ENCODE measurements at places on chromosomes 5 and 9.

DNA sequence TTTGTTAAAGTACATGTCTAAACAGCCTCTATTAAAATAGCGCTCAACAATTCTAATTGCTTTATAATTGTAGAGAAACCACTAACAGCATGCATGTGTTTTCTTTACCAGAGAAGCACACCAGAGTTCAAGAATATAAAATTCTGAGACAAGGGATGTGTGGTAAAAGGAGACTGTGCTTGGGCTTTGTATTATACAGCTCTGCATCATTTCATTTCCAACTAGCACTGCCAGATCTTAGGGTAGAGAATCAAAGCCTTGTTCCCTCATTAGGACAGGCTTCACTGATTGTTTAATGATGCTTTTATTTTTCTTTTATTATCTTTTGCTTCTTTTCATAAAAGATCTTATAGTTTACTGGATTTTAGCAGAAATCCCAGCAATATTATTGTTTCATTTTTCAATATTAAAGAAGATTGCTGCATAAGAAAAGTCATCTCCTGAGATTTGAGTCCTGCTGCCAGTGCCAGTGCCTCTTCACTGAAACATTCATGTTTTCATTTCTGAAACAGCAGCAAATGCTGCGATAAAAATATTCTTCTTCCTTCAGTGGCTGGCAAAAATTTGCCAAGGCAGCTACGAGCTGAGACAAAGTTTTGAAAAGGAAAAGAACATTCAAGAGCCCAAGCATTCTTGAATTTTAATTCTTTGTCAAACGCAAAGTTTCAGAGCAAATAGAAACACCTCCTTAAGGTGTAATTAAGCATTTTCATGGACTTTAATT is 491.0 kb upstream of the PIK3R1 start:
- DNase-seq = no peak

DNA sequence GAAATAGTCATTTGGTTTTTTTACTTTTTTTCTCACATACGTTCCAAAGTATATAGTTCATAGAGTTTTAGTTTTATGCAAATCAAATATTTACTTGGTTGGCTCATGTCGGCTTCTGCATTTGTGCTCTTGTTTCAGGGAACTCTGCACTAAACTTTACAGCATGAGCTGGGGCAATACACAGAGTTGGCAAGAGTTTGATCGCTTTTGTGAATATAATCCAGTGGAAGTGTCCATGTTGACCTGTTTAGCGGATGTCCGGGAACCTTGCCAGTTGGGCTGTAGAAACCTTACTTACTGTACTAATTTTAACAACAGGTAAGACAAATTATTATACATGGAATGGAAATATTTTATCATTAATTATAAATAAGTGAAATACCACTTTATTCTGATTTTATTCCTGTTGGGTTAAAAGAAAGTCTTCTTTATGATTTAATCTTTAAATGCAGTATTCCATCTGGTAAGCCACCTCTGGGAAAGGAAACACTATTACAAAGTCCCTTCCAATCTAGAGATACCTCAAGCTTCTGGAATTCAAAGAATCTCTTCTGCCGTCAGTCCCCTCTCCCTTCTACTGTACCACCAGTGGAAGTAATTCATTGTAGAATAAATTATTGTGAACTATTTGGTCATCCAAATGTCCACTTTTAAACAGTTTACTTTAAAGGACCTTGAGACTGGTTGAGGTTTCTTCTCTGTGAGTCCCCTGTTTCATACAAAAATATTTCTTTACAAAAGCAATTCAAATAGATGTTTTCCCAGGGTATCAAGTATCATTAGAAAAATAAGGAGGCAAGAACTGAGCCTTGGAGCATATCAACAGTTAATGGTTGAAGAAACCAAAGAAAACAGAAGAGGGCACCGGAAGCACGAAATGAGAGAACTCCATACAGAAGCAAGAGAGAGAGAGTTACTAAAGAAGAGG is 45.2 kb upstream of the GLIPR2 start:
- peak; percentile 76 for DNase-seq

- no peak for DNase-seq
Measured at GRCh38 chr9:117958726-117959125, 254.5 kb downstream of the TLR4 start.

DNA sequence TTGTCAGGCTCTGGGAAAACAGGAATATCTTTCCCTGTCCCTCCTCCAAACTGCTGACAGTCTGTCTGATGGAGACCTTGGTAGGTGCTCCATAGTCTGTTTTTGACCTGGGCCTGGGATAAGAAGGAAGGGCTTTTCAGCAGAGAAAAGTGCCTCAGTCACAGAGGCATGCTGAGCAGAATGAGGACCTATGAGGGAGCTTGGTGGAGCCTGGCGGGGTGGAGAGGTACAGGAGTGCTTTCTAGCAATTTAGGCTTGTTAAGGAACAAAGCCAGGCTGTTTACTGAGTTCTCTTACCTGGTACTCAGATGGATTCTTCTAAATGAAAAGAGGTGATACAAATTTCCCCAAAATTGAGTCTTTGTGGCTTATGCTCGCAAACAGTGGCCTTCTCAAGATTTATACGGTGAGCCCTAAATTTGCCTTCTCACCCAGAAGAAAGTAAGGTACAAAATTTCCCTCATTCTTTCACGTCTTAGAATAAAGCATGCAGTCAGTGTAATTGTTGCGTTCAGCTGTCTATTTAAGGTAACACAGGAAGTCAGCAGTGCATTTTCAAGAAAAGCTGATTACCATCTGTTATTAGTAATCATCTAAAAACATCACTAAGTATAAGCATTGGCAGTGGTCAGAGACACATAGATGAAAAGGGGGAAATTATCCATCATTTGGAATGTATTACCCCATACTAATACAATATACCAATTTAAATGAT is 28.6 kb upstream of the IL13 start:
- DNase-seq = no peak

GRCh38 chr5:158785397-158785796 is 314.3 kb downstream of the EBF1 start:
- peak; percentile 31 for DNase-seq

DNA sequence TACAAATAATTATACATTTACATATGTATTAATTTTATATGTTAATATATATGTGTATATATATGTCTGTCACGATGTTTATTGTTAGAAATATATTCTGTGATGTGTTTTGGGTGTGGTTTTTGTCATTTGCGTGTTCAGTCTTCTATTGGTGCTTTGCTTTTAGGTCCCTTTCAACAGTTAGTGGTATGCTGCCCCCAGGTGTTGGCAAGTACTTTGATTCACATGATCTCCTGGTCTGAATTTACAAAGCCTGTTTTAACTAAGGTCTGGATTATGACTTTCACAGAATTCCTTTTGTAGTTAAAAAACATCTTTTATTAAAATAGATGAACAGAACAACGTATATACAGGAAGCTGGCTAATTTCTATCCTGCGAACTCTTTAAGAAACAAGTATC is 271.5 kb downstream of the CCDC171 start:
- peak; percentile 35 for DNase-seq

- DNase-seq = no peak
Measured at GRCh38 chr5:68802430-68802829, 291.4 kb upstream of the SLC30A5 start.

DNA sequence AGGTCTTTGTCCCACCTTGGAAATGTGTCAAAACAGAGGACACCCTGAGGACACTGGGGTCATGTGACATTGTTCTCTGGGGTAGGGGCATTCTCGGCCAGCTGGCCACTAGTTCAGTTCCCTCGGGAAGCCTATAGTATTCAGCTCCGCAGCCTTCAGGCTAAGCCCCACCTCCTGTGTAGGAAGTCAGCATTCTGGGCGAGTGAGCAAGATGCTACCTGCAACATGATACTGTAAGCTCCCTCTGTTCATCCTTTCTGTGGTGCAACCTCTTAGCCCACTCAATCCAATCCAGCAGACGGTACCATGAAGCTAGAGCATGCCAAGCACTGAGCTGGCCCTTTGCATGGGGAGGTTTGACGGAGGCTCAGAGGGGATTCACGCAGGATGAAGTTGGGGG is 5.3 kb downstream of the NTNG2 start:
- no peak for DNase-seq

GRCh38 chr9:32671333-32671732 is 35.9 kb upstream of the TAF1L start:
- DNase-seq = no peak

DNA sequence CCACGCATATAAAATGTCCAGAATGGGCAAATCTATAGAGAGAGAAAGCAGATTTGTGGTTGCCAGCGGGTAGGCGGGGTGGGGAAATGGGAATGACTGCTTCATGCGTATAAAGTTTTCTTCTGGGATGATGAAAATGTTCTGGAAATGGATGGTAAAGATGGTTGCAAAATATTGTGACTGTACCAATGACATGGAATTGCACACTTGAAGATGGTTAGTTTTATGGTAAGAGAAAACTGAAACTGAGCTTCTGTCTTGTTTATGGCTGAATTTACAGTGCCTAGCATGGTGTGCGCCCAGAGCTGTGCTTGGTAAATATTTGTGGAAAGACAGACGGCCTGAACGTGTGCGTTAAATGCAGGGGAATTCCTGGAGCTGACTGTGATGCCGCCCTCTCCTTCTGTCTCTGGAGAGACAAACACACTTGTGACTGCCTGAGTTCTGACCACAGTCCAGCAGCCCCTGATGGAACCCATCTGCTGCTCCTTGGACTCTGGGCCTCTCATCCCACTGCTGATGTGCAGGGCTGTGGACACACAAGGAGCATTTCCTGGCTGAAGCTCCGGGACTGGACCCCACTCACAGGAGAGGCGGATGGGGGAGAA is 8.6 kb upstream of the PTGES start:
- peak; percentile 86 for DNase-seq

GRCh38 chr5:95599252-95599651 is 20.6 kb upstream of the GPR150 start:
- no peak for DNase-seq

GRCh38 chr5:64126202-64126741 is 39.4 kb upstream of the RNF180 start:
- no peak for DNase-seq

Data from cardiac fibroblast (primary cell).